GM23338 (cell line): ENCODE measurements at places on chromosomes 12 and 14. TPM values are rescaled to one million over a fixed set of nuclear protein-coding genes. Genes with fewer than 3 reads are reported as not detected.

GRCh38 chr14:96173636-96174475 is 30.8 kb upstream of the BDKRB2 start:
- no peaks in the 10 kb centered on the region for H3K36me3 ChIP-seq
- no peak overlapping the region for H3K4me3 ChIP-seq
- H3K27ac ChIP-seq, result no peak overlapping the region
- H3K4me1 ChIP-seq, result no peaks in the 10 kb centered on the region; the same call in 1 of the 2 replicates

NANOG gene
- 134 TPM in 2 replicates for total RNA-seq

DNA sequence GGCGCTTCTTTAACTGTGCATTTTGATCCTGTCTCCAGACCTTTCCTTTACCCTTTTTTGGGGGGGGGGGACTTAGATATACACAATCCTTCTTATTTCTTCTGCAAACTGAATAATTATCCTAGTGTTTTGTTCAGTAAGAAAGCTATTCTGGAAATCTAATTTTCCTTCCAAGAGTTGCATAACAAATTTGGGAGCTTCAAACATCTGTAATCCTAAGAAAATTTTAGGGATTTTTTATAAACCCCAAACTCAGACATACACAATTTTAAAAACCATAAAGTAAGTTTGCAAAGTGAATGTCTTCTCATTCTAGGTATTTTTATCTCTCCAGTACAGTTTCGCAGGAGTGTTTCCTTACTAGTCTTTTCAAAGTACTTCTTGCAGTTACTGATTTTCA is 182.7 kb upstream of the E2F7 start:
- no peak overlapping the region for H3K27ac ChIP-seq
- no peaks in the 10 kb centered on the region for H3K27me3 ChIP-seq
- H3K4me1 ChIP-seq, result no peaks in the 10 kb centered on the region
- no peak overlapping the region for H3K4me3 ChIP-seq

AEBP2 gene
- total RNA-seq, result 48.1 and 48.9 TPM in 2 replicates

DNA sequence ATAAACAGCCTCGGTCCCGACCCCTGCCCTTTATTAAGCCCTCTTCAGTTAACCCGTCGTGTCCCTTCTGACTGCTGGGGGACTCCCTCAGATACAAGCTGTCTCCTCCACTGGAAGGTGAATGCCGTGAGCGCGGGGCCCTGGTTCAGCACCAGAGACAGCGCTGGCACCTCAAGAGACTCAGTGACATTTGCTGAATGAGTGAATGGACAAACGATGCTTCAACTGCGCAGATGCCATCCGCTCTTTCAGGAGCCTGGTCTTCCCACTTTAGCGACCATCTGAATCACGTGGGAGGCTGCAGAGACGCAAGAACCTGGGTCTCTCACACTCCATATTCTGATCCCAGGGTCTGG is 92.6 kb upstream of the SFSWAP start:
- no peaks in the 10 kb centered on the region for H3K36me3 ChIP-seq
- peak; percentile 72 for DNase-seq
- H3K27me3 ChIP-seq, result no peaks in the 10 kb centered on the region
- H3K27ac ChIP-seq, result no peak overlapping the region
- H3K4me3 ChIP-seq, result no peak overlapping the region

LRRC9 gene
- total RNA-seq, result 2.2 and 2.6 TPM in 2 replicates

DNA sequence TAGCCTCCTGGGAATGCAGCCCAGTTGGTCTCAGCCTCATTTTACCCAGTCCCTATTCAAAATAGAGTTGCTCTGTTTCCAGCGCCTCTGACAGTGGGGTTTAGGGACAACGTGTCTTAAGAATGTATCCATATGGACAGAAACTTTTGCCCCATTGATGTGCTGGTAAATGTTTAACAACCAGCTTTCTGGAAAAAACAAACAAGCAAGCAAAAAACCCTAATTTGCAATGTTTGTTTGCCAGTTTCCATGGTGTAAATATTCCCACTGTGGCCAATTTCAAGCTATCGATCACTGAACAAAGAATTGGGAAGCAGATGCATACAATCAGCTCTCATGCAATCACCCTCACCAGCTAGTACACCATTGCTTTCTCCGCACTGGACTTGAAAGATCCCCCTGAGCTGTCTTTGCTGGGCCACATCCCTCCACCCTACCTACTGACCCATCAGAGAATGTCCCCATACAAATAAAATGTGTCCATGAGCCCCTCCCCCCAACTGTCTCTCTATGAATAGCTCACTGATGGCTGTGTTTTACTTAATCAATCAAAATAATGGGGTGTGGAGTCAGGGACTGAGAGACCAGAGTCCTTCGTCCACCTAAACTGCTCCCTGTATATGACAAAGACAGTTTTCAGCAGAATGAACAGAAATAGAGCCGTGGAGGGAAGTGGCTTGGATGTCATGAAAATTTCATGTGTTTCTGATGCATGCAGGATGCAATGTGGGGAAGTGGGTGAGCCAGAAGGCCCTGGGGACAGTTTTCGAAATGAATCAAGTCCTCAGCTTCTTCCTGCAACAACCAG is 40.8 kb downstream of the CCDC60 start:
- no peak overlapping the region for H3K4me3 ChIP-seq
- peaks cover 4% of the 10 kb centered on the region for H3K4me1 ChIP-seq
- DNase-seq, result no peak
- no peak overlapping the region for H3K27ac ChIP-seq
- H3K27me3 ChIP-seq, result no peaks in the 10 kb centered on the region
